ENCODE measurements at places on chromosomes 11 and 22.

GRCh38 chr22:35350539-35351503 is 30.1 kb upstream of the HMOX1 start:
- DNase-seq = peak; percentile 91

GRCh38 chr11:61627850-61628661 is 47.2 kb upstream of the SYT7 start:
- no peak for DNase-seq

DNA sequence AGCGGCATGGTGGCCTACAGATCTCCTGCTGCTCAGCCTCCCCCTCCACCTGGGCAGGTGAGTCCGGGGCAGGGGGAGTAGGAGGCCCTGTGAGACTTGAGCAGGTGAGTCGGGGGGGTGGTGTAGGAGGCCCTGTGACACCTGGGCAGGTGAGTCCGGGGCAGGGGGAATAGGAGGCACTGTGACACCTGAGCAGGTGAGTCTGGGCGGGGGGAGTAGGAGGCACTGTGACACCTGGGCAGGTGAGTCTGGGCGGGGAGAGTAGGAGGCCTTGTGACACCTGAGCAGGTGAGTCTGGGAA is 299.3 kb downstream of the BRD1 start:
- DNase-seq = no peak

DNA sequence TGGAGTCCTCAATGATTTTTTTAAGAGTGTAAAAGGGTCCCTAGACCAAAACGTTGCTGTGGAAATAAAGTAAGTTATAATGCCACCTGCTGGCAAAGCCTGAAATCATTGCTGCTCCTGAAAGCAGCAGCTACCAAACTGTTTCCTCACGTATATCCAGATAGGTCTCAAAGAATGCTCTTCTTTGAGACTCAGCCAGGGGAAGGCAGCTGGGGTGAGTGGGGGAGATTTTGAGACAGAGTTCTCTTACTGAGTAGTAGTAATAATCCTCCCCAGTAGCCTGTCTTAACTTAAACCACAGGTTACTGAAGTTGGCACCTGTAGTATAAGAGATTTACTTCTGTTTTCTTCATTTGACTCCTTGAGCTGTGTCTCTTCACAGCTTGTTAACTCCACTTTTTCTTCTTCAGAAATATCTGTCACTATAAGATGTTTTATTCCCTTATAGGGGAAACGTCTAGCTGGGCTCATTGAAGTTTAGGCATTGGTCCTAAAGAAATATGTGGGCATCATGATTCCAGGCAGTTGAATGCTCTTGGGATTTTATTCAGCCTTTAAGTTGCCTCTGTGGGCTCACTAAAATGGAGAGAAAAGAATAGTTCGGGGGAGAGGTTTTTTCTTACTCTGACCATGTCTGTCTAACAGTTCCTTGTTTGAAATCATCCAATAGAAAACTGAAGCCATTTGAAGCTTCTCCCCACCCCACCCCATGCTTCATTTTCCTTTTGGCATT is 77.9 kb downstream of the BTBD10 start:
- peak; percentile 40 for DNase-seq

DNA sequence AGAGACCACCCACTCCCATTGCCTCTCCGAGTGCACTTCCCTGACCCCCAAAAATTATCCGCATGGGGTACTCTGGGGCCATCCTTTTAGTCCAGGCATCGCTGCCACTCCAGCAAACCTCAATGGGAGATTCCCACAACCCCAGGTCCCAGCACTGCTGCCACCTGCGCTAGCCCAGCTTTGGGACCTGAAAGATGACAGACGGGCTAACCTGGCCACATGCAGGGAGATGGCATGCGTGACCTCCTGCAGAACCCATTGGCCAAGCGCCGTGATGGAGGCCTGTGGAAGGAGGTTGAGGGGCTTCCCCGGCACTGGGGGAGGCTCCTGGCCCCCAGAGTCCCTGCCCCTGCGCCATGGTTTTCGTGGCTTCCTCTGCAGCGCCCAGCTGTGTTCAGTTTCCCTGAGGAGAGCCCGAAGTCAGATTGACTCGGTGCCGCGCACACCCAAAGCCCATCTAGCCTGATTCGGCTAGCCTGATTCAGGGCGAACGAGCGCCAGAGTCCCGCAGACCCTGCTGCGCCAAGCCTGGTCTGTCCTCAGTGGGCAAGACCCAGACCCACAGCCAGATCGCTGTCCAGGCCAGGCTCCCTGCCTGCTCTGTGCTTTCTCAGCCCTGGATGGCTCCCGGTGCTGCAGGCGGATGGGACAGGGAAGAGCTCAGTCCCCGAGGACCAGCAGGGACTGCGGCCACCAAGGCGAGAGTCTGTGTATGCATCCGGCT is 751 bp upstream of the WNT7B start:
- no peak for DNase-seq

- no peak for DNase-seq
Measured at GRCh38 chr22:48313175-48313830, 1514.4 kb downstream of the BRD1 start.

- no peak for DNase-seq
Measured at GRCh38 chr11:41031551-41032060, 427.8 kb downstream of the LRRC4C start.

GRCh38 chr11:34680918-34681586 is 60.2 kb downstream of the EHF start:
- no peak for DNase-seq

- no peak for DNase-seq
Measured at GRCh38 chr11:78576549-78577097, 2.0 kb upstream of the NARS2 start.

DNA sequence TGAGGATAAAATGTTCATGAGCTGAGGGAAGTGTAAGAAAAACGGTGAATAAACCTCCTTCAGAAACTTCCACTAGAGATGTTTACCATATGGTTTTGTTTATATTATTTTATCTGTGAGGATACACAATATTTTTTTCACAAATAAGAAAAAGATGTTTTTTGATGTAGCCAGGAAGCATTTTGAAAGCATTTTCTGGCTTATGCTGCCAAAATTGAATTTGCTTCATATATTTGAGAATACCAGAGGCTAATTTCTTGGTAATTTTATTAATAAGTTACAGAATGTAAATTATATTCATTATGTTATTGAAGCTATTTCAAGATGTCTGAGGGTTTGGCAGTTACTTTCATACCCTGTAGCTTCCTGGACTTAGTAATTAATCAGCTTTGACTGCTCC is 686.6 kb downstream of the LUZP2 start:
- DNase-seq = no peak

Measured in CD4-positive, alpha-beta T cell treated with Interleukin-4 for 1 hour (primary cell).